ENCODE measurements at places on chromosomes 2 and 18.

- no peak for DNase-seq
These were observed 12.0 kb upstream of the MC5R start for GRCh38 chr18:13811993-13812392.

- no peak for DNase-seq
These were observed 245.2 kb downstream of the EIPR1 start for GRCh38 chr2:3132466-3132865.

- no peak for DNase-seq
These were observed 1.4 kb downstream of the KCNS3 start for GRCh38 chr2:17879913-17880274.

- no peak for DNase-seq
These were observed 126.7 kb downstream of the OSBPL1A start for GRCh38 chr18:24270937-24271380.

- no peak for DNase-seq
These were observed 38.4 kb downstream of the PAX8 start for GRCh38 chr2:113240150-113240914.

DNA sequence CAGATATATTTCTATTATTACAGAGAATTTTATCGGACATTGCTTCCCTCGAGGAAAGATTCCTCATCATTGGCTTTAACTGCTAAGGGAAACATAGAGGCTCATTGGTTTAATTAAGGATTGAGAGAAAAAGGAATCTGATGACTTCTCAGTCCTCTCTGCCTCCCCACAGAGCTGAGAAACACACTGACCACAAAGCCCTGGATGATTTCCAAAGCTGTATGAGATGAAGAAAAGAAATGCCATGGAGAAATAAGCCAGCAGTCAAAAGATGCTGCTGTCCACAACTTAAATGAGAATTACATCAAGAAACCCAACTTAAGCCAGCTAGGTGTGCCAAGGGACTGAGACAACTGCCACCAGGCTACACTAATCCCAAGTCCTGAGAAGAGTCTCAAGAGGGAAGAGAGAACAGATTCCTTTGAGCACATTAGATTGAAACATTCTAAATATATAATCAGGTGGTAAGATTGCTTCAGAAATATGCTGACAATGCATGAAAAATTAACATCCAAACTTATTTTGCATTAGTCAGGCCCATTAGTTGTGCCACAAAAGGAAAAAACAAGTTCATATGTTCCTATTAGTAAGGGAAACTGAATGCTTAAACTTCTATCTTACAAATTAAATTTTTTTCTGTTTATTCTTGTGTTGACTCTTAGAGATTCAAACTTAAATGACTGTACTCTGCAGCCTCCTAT is 308.1 kb upstream of the CYRIA start:
- no peak for DNase-seq

GRCh38 chr2:5889519-5889918 is 197.3 kb downstream of the SOX11 start:
- DNase-seq = no peak

DNA sequence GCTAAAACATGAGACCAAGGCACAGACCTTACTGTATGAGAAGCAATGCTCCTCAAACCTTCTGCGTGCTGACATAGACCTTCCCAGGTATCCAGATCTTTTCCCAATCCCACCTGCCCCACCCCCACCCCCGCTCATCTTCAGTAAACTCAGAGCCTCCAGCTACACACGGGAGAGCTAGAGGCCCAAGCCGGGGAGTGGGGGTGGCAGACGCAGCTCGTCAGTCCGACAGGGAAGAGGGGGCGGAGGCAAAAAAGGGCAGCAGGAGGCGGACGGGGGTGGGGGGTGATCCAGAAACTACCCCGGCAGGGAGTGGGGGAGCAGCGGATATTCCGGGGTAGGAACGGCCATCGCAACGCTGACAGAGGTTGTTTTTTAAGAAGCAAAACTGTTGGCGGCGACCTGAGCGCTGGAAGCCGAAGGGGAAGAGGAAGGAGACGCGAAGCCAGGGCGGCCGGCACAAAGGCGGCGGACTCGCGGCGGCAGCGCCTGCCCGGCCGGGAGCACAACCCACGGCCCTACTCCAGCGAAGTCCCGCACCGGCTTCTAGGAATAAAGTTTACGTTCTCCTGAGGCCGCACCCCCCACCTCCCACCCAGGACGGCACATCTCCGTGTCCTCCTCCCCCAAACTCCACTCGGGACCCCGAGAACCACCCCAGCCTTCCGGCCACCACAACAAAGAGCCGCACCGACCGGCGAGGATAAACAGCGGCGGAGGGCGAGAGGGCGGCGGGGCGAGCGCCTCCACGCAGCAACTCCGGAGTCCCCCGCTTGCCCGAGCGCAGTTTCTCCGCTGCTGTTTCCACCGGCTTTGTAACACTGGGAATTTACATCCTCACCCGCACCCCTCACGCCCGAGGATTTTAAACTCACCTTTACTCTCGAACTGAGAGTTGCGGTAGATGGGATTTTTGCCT is 722 bp downstream of the BAZ2B start:
- DNase-seq = peak; percentile 43

GRCh38 chr18:79405781-79406575 is 10.2 kb downstream of the NFATC1 start:
- peak; percentile 83 for DNase-seq

GRCh38 chr2:206001912-206002311 is 84.1 kb downstream of the INO80D start:
- DNase-seq = no peak

DNA sequence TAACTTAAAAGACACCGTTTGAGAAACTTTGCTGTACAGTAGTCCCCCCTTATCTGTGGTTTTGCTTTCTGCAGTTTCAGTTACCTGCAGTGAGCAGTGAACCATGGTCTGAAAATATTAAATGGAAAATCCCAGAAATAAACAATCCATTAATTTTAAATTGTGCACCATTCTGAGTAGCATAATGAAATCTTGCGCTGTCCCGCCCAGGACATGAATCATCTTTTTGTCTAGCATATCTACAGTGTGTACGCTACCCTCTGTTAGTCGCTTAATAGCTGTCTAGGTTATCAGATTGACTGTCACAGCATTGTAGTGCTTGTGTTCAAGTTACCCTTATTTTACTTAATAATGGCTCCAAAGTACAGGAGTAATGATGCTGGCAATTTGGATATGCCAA is 6.1 kb downstream of the ARPC2 start:
- no peak for DNase-seq

DNA sequence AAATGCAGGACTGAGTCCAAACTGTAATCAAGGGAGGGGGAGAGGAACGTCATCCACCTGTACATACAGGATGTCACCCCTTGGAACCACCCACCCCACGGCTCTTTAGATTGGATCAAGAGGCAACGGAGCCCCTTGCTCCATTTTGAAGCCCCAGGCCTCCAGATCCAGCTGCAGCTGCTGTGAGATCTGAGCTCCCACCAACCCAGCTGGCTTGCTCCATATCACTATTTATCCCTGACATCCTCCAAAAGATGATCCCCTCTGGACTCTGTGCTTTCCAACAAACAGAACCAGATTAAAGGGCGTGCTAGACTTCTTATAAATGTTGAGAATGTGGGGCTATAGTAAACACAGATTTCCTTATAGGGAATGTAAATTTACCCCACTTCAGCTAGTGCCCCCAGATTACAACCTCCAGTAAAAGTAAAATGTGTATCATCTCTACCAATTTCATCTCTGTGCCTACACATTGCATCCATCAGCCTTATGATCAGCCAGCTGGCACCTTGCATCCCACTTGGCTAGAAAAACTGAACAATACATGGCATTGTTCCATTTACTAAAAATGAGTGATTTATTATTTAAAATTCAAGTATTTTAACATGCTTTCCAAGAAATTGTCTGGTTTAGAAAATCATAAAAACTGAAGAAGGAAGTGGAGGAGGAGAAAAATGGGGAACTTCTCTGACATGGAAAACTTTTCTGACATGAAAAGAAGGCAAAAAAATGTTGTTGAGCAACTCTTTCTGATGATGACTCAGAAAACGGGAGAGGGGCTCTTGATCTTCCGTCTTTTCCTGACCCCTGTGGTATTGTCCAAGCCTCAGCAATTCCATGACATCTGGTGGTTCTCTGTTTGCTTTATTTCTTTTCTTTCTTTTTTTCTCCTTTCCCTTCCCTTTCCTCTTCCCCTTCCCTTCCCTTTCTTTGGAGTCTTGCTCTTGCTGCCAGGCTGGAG is 262.6 kb upstream of the THUMPD2 start:
- no peak for DNase-seq

DNA sequence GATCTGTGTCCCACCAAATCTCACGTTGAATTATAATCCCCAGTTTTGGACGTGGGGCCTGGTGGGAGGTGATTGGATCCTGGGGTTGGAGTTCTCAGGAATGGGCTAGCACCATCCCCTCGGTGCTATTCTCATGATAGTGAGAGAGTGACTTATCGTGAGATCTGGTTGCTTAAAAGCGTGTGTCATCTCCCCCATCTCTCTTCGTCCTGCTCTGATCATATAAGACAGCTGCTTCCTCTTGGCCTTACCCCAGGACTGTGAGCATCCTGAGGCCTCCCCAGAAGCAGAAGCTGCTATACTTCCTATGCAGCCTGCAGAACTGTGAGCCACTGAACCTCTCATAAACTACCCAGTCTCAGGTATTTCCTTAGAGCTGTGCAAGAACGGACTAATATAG is 163.7 kb upstream of the NDUFV2 start:
- DNase-seq = no peak

- no peak for DNase-seq
These were observed 293.9 kb downstream of the SATB2 start for GRCh38 chr2:199163613-199164458.

GRCh38 chr18:36187193-36187825 is at the start of gene MOCOS:
TSS of gene MOCOS (plus strand) at chr18:36187497. CDS start at chr18:36187540, 43 bp downstream.
- DNase-seq = peak; percentile 51

GRCh38 chr18:24209558-24209957 is 70.7 kb downstream of the CABYR start:
- DNase-seq = no peak

DNA sequence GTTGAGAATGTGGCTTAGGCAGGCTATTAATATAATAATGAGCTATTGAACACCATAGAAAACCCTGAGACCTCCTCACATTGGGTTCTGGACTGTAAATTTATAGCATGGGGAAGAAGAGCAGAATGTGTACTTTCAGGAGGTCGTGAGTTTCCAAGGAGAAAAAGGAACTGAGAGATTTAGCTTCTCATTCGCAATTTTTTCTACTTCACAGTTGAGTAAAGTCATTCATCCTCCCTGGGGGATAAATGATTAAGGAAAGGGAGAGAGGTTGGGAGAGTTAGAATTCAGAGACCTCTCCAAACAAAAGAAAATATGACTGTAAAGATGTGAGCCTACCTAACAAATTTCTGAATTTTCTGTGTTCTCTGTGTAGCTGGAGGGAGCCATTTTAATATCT is 205.8 kb upstream of the CYRIA start:
- DNase-seq = no peak

DNA sequence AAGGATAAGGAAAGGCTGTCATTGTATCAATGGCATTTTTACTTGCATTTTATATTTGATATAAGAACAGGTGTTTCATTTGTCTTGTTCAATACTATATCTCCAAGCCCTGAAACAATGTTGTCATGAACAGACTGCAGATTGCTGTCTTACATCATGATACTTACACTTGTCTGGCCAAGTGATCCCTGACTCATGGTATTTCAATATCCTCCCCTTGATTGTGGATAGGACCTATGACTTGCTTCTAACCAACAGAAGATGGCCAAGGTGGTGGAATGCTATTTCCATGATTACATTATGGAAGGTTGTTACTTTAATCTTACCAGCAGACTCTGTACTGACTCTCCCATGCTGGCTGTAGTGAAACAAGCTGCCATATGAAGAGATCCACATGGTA is 471.1 kb downstream of the CCDC85A start:
- no peak for DNase-seq

DNA sequence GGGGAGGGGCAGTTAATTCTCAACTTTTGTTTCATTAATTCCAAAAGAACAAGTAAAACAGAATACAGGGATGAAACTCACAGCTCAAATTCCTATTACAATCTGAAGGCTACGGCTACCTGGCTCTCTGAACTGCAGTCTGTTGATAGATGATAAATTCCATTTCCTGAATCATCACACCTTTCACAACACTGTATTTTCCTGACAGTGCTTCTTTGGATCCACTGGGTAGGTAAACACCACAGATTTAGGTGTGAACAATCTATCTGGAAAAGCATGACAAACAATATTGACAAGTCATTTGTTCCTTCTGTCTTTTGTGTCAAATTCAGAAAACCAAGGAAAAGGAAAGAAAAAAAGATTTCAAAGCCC is 843.2 kb downstream of the LRRTM4 start:
- no peak for DNase-seq

DNA sequence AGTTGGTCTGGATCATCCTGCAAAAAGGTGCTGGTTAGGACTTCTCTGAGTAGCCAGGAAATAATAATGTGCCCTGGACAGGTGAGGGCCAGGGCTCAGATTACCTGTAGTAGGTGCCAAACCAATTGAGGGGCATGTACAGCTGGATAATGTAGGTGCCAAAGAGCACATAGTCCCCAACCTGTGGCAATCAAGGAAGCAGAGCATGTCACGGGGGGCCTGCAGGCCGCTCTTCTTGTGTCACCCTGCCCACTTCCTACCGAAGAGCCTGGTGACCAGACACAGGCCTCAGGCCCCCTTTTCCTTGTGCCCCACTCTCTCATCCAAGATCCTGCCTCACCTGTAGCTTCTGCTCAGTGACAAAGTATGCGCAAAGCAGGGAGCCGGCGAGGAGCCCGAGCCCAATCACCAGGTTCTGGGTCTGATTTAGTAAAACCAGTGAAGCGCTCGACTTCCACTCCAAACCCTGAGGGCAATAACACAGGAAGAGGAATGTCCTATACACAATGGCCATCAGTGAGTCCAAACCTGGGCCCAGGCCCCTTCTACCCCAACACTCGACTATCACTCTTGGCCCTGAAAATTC is 5.2 kb downstream of the ABCB6 start:
- no peak for DNase-seq

DNA sequence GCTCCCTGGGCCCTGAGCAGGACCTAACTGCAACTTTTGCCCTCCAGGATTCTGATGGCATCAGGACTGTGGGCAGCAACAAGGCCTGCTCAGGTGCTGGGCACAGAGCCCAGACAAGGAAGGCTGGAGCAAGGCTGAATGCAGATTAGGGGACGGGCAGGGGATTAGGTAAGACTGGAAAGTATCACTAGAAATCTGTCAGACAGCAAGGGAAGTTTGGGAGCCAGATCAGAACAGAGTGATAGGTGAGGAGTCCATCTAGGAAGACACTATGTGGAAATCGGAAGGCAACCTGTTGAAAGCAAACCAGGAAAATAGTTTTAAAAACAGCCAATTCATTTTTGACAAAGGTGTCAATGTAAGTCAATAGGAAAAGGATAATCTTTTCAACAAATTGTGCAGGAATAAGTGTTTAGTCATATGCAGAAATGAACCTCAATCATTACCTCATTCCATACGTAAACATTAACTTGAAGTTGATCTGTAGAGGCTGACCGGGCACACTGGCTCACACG is 56.4 kb upstream of the STPG4 start:
- no peak for DNase-seq

Measured in T-helper 2 cell treated with Interferon-gamma antibody and Interleukin-4, amounts not matched to agents 5 μg/mL and 100 μg/mL, for 36 hours (primary cell).